Stimulated activated CD4-positive, alpha-beta T cell treated with anti-CD3 and anti-CD28 coated beads, Interleukin-2, amount 100 ng/mL, for 48 hours (primary cell): ENCODE measurements at places on chromosomes 12 and 14.

- DNase-seq = no peak
Measured at GRCh38 chr12:62928632-62929031, 6.3 kb downstream of the PPM1H start.

GRCh38 chr12:132583736-132584135, 26.6 kb downstream of the LRCOL1 start:
- no peak for DNase-seq

- no peak for DNase-seq
Measured at GRCh38 chr14:100323942-100324307, 786 bp downstream of the SLC25A47 start.

DNA sequence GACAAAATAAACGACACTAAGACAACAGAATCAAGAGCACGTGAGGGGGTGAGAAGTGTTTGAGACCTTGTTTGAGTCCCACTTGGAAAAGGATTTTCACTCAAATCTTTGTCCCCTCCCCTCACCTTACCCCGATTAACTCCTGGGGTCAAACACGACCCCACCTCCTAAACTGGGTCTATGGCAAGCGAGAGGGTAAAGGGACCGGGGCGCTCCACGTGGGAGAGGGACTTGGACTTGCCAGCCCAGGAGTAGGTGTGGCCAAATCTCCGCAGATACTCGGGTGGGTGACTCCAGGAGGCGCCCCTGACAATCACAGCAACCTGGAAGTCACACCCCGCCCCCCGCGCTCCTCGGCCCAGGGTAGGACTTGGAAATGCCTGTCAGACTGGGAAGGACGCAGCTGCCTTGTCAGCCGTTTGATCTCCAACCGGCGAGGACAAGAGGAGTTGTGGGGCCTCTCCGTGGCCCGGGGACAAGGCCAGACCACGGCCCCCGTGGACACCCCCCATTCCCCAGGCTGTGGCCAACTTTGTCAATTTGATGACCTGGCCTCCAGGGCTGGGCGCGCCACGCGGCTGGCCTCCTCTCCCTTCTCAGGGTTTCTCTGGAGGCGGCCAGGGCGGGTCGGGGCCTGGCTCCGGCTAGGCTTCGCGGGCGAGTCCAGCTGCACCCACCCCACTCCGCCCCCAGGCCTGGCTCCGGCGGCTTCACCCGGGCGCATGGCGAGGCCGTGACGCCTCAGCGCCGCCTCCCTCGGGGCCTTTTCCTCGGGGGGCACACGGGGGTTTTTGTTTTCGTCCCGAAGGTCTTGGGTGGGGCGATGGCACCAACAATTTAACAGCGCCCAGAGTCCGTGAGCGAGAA, 1.1 kb upstream of the BCL11B start:
- DNase-seq = no peak

DNA sequence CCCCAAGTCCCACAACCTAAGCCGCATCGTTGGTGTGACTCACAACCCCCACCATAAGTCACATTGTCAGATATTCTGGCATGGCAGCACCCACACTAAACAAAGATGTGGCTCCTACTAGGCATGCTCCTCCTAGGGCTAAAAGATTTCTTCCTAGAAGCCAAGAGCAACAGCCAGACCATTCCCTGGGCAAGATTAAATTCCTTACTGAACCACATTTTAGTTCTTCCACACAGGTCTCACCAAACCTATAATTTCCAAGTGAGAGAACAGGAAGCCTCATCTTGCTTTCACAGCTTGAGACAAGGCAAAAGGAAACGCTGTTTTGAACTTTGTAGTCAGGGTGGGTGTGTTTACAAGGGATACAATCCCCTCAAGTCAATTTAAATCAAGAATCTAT, 632.8 kb downstream of the DIO2 start:
- no peak for DNase-seq

DNA sequence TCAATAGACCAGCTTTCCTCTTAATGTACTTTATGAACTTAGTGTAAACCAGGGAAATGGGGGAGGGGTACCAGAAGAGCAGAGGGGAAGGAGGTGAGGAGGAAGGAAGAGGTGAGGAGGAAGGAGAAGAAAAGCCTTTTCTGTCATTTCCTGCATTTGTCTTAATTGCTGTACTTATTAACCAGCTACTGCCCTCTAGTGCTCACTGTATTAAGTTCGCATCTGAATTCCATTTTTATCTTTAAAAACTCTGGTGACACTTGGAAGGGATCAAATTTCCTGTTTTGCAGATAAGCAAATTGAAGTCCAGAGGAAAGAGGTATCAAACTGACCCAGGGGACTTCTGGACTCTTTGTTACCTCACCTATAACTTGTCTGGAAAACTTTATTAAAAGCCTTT, 22.2 kb downstream of the MANSC1 start:
- DNase-seq = peak; percentile 7

- DNase-seq = no peak
Measured at GRCh38 chr14:93055651-93056115, 60.0 kb downstream of the ITPK1 start.

DNA sequence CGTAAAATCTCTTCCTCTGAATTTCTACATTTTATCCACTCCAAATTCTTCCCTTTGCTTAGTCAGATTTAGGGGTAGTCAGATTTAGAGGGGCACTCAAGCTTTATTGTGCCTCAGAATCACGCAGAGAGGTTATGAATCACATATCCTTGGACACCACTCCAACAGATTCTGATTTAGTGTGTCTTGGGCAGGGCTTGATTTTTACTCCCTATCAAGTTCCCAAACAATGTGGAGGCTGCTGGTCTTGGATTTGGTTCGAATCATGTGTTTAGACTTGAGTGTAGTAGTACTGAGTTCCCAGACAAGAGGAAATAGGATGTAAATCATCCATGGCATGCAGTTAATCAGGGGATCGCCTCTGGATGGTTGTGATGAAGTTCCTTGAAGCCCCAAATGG, 298.1 kb upstream of the CLEC14A start:
- DNase-seq = no peak

DNA sequence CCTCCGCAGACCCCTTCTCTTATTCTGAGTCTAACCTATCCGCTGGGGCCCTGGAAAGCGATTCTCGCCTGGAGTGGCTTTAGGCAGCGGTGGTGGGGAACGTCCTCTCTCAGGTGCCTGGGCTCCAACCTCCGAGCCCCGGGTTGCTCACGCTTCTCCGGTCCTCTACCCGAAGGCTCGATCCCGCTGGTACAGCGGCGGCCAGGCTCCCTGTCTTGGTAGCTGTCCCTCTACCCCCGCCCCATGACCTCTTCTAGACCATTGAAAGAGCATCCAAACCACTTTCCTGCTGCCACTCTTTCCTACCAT, 505 bp upstream of the HEBP1 start:
- DNase-seq = no peak

GRCh38 chr14:42734041-42734440, 1127.4 kb downstream of the LRFN5 start:
- no peak for DNase-seq

DNA sequence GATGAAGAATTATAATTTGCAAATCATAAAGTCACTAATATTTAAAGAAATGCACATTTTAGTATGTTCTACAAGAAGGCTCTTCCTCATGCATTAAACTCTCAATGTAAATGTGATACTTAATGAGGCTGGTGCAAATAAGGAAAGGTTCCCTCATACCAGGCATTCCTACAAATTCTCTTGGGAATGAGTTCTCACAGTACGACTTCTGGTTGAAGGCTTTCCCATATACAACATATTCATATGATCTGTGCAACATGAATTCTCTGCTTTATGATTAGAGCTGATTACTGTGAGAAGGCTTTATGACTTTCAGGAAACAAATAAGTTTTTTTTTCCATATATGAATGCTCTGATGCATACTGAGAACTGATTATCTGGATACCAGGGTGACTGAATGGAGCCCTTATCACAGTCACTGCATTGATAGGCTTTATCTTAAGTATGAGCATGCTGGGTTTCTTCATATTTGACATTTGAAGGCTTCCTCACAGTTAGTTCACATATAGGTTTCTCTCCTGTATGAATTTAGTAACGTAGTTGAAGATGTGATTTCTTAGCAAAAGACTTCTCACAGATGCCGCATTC, 293.9 kb downstream of the RAD51B start:
- DNase-seq = no peak

DNA sequence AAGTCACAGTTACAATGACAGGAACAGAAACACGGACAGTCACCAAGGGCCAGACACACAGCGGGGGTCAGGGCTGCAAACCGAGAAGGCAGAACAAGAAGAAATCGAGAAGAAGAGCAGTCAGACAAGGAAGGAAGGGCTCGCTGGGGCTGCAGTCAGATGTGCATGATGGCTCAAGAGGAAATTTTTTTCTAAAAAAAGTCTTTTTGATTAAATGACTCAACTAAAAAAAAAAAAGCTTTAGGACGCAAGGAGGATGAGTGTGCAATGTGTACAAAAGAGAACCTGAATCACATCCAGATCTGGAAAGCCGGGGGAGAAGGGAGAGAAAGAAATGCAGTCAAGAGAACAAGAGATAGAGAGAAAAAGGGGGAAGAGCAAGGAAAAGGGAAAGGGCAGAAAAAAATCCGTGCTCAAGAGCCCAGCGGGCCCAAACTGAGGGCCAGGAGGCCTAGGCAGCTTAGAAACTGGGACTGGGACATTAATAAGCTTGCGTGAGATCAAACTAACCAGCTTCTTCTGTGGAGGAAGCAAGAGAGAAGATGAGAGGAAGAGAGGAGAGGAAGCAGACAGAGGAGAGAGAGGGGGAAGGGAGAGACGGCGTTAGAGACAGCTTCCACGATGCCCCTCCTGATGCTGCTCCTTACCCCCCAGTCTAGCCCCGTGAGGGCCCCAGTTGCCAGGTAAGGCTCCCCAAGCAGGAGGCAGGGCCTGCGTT, 6.7 kb downstream of the IFFO1 start:
- no peak for DNase-seq

GRCh38 chr12:24379433-24379832, 430.0 kb upstream of the SOX5 start:
- no peak for DNase-seq

GRCh38 chr12:9367201-9367600, 159.0 kb upstream of the PZP start:
- DNase-seq = no peak

DNA sequence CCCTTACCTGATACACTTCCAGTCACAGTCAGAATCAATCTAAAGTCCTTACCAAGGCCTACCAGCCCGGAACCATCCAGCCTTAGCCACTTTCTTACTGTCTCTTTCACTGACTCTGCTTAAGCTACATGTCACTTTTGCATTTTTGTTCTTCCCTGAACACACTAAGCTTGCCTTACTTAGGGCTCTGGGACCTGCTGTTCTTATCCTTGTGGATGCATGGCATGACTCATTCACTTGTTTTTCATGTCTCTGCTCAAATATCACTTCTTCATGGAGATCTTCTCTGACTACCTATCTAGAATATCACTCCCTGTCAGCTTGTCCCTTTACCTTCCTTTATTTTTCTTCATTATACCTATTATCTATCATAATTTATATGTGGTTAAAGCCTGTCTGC, 65.6 kb upstream of the ZDHHC17 start:
- DNase-seq = no peak

DNA sequence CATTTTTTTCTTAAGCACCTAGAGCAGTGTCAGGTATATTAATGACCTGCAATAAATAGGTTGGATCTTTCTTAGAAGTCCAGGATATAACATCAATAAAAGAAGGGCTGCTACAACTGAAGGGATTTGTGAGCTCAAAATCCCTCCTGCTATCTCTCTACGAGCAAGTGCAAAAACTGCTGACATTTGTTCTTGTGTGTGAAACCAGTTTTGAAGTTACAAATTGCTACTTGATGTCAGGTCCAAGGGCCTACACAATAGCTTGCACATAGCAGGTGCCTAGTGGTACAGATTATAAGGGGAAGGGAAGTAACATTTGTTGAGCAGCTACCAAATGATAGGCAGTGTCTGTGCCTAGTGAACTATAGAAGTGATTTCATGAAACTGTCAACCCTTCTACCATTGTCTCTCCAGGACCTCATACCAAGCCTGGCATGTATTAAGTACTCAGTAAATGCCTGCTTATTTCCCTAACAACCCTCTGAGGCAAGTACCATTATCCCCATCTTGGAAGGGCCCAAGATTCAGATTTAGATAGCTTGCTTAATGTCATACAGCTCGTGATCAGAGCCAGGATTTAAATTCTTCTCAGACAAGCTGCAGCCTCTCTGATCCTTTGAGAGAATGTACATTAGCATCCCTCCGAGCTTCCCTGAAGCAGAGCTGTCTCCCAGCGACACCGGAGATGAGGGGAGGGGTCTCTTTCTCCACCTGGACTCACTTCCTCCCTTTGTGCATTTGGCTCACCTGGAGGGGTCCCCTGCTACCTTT, 300.3 kb downstream of the ZFP36L1 start:
- DNase-seq = no peak

DNA sequence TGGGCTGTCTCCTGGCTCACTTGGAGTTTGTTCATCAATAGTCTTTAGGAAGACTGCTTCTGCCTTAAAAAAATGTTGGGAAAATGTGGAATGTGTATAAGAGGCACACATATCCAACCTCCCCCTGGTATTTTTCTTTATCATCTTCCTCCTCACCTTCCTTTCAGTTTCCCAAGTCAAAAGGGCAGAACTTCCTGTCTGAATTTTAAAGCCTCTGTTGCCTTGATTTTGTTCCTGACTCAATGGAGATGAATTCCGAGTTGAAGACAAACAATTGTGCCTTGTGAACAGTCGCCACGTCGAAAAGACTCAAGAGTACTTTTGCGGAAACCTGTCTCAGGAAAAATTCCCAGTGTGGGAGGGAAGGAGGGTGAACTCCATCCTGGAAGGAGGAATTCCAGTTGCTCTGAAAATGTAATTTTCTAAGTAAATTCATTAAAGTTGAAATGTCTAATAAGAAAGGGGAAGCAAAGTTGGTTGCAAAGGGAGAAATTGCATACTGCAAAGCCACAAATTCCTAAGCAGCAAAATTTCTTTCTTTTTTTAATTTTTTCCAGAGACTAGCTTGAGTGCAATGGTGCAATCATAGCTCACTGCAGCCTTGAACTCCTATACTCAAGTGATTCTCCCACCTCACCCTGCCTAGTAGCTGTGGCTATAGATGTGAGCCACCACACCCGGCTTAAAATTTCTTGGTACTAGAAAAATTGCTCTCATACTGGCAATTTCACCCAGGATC, 50.2 kb upstream of the ELK3 start:
- DNase-seq = no peak

DNA sequence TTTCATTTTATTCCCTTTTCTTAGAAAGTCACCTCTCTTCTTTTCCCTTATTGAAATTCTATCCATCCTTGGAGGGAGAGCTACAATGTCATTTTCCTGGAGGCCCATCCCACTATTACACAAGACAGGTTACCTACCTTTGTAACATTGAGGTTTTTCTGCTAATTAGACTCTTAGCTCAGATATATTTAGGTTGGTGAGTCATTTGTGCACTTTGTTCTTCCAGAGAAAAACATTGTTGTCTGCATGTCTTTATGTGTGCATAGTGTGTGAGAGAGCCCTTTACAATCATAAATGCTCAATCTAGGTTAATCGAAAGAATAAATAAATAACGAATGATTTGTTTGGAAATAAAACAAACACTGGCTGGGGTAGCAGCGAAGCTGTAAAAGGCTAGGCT, 191.8 kb downstream of the DACT1 start:
- no peak for DNase-seq

DNA sequence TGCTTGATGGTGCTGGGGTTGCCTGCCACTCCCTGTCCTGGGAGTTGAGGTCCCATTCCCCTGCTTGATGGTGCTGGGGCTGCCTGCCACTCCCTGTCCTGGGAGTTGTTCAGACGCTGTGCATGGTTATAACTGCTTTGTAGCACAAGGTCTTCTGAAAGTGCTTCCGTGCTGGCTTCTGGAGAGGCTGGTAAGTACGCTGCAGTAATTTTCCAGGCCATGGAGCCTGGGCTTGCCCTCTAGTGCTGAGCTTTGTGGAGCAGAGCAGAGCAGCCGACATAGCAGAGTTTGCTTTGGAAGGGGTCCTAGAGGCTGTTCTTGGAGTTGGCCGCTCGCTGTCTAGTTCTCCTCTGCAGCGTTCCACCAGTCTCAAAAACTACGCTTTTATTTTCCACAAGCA, 6.3 kb downstream of the B4GALNT3 start:
- DNase-seq = no peak
